ENCODE measurements at places on chromosomes 12 and 14. TPM values are rescaled to one million over a fixed set of nuclear protein-coding genes. Genes with fewer than 3 reads are reported as not detected.

GRCh38 chr14:65703996-65704395, 291.5 kb downstream of the FUT8 start:
- no peak for DNase-seq

The PHETA1 gene
- total RNA-seq, result 13.4 TPM

- DNase-seq, result no peak
Measured at GRCh38 chr14:89419973-89420482, 3.0 kb upstream of the FOXN3 start.

GRCh38 chr14:23866269-23866668, 87.3 kb upstream of the DHRS4 start:
- DNase-seq, result no peak

DNA sequence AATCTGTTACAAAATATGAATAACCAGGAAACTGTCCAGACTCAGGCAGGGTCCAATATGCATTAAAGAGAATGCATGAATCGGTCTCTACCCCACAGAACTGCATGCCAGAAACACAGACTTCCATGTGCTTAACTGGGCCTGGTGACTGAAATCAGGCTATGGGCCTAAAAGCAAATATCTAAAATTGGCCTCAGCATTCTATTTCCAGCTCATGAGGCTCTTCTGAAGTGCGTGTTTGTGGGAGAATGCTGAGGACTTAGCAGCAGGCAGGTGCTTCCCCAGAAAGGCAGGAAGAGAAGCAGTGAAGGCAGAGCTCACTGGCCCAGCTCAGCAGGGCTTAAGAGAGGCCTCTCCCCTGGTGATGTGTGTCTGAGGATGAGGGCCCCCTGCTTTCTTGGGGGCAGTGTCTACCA, 48.5 kb downstream of the ADGRD1 start:
- no peak for DNase-seq

DNA sequence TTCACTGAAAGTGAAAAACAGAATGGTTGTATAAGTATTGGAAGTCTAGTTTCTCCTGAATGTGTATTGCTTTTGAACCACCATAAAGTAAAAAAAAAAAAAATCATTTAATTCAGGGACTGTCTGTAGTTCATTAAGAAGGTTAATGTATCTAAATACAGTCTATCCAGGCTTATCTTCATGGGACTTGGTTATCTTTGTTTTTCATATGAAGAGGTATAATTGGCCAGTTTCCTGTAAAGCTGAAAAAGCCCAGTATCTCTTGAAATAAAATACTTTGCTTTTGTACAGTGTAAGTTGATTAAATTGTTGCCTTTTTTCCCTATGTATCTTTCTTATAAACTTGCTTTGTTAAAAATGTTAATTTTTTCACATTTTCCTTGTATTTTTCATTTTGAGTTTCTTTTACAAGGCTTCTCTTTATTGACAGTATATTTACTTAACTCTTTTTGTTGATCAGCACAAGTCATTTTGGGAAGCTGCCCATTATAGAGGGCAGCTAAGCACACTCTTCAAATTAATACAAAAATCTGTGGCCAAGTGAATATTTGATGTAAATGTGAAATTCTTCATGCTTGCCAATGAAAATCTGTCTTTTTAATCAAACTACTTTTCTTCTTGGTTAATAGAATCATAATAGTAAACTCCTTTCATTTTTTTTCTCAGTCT, 156.0 kb downstream of the TMTC3 start:
- no peak for DNase-seq

DNA sequence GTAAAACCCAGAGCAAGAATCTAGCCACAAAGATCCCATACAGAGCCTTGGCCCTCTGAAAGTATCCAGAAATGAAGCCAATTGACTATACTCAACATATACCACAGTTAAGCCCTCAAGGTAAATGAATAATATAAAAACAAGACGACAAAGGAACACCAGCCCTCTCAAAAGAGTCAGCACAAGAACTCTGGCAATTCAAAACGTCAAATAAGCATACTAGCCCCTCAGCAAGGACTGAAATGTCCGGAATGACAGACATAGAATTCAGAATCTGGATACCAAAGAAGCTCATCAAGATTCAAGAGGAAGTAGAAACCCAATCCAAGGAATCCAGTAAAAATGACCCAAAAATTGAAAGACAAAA, 49.9 kb downstream of the GTF2A1 start:
- DNase-seq, result no peak

DNA sequence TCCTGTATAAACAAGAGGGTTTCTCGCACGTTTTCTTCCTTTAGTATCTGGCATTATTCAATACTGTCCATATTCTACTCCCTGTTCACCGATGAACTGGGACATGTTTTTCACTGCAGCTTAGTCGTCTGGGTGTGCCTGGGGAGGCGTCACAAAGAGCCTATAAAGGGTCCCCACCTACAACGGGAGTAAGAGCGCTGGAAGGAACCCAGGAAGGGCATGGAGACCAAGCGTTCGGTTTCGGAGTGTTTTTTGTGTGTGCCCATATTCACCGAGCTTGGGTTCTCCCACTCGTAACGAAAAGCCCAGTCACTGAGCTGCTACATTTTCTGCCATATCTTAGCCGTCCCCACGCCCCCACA, 592 bp upstream of the USP15 start:
- no peak for DNase-seq

GRCh38 chr14:105193916-105194782, 13.0 kb upstream of the NUDT14 start:
- no peak for DNase-seq

The ZC2HC1C gene
- total RNA-seq, result 10.5 TPM

Data from right atrium auricular region (tissue), 2 donors.